Astrocyte of the spinal cord (primary cell): ENCODE measurements at places on chromosomes 6 and 20.

DNA sequence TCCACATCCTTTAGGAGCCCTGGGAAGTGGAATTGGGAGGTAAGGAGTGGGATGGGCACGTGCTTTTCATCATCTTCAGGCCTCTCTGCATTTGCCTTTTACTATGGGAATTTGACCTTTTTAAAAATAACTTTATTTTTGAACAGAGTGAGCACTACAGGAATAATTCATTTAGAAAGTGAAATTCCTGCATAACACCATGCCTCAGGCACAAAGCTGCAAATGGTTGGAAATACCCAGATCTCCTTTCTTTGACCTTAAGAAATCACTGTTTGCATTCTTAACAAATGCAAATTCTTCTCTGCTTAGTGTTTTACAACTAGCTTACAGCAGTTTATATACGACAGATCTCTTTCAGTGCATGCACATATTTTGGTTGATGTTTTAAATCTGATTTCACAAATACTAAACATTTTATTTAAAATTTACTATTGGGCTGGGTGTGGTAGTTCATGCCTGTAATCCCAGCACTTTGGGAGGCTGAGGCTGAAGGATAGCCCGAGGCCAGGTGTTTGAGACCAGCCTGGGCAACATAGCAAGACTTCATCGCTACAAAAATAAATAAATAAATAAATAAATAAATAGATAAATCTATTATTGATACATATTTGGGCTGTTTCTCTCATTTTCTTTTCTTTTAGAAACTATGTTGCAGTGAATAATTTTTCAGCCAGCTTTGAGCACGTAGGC is 24.5 kb downstream of the CST8 start:
- no peak for DNase-seq

DNA sequence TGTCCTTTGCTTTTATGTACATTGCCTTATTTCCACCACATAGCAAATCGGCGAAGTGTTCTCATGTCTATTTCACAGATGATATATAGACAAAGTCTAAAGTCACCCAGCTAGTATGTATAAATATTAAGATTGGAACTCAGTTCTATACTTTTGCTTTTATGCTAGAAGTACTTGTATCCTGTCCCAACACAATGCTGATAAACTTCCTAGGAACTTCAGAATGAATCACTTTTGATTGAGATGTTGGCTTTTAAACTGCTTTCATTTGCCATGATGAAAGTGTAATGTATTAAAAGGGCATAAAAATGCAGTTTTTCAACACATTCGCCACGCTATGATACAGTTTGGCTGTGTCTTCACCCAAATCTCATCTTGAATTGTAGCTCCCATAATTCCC is 50.8 kb downstream of the GCLC start:
- DNase-seq = no peak

GRCh38 chr6:145629478-145629877 is 105.8 kb downstream of the EPM2A start:
- DNase-seq = no peak

DNA sequence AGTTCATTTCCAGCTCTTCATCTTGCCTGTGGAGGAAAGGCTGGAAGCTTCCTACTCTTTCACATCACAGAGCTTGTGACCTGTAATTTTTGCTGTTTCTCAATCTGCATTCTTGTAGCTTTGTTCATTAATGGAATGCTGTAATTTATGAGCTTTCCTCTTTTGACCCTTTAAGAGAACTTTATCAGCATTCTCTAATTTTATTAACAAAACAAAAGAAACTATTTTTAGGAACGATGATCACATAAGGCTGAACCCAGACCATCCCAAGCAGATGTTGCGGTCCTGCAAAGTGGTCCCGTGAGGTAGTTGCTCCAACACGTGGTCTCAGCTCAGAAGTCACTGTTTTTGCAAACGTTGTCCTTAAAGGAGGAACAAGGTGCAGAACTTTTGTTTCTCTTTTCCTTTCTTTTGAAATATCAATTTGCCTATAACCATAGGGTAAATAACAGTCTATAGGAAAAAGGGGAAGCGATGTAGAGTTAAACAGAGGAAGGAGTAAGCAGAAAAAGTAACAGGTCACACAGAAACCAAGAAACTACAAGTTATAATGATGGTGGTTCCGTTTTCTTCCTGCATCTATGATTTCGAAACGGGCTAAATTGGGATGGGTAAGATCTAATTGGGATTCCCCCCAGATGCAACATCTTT is 121.3 kb upstream of the PHACTR1 start:
- DNase-seq = no peak

- no peak for DNase-seq
Measured at GRCh38 chr20:16672299-16672698, 57.5 kb upstream of the SNRPB2 start.

DNA sequence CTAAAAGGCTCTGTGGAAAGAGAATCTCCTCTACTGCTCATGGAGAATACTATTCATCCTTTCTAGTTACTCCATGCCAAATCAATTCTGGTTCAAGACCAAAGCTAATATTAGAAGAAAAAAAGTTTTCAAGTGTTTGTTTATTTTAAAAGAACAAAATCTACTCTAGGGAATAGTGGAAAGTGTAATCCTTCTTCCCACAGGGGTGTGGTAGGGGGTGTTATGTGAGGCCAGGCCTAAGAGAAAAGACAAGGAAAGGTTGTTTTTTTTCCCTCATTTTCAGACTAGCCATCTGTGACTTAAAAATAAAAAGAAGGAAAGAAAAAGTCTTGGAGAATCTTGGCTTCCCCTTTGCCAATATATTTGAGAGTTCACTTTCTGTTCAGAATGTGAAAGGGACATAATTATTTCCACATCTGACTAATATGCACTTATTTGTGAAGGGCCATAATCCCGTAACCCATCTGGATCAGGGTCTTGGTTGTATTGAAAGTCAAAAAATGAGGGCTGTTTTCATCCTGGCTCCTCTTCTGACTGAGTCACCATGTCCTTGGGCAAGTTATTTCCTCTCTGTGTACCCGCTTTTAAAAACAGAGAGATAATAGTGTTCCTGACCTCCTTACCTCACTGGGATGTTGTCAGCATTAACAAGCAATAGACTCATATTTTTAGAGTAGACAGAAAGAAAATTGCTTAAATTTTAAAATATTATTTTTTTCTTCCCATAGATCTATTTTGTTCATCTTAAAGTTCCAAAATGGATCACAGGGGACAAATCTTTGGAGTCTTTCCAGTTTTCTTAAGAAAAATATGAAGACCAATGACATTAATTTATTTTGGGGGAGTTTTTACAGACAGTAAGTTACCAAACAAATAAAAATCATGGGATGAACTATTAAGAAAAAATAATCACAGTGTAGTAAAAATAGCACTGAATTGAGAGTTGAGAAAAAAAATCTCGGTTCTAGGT is 233.7 kb downstream of the IBTK start:
- peak; percentile 81 for DNase-seq

DNA sequence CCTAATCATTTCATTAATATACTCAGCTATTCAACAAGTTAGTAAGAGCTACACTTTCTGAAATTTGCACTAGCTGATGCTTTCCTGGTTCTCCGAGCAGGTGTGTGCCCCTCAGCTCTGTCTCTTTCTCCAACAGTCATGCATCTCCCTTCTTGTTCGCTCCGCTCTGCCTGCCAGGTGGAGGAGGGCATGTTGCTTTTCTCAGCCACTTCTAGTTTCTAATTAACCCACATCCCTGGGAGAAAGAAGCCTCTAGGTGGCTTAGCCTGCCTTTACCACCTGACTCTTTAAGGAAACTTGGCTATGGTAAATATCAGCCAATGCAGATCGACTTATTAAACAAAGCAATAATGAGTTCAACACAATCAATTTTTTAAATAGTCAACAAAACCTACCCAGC is 34.2 kb downstream of the LRFN2 start:
- no peak for DNase-seq

- DNase-seq = peak; percentile 32
Measured at GRCh38 chr6:28683945-28684538, 158.4 kb downstream of the GPX5 start.

DNA sequence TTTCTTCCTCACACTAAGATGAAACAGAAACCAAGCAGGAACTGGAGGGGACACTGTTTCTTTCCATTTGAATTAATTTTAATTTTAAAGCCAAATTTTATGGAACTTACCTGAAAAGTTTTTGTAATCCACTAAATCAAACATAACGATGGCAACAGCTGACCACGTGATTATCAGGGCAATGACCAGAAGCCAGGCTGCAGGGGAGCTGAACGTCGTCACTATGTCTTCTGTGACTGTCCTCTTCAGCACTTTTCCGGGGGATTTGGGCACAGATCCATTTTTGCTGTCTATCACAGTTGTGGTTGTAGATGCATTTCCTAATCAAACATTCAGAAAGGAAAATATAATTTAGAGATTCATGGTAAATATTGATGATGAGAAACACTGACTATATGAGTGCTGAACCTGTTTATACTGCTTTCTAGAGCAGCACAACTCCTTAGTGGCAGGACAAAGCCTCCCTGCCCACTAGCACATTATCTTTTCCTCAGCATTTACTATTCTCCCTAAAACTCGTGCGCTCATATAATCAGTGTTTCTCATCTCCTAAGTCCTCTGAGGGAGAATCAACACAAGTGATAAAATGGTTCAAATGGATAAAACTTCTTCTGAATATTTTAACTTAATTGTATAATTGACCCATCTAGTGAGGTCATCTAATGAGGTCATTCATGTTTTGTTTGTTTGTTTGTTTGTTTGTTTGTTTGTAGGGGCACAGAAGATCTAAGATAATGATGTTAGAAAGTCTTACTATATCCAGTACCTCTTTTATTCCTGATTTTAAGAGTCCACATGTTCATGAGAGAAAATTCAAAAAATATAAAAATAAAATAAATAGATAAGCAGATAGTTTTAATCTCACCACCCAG is 65.7 kb downstream of the TRDN start:
- DNase-seq = no peak

GRCh38 chr6:159104163-159104925 is 59.6 kb upstream of the TAGAP start:
- peak; percentile 41 for DNase-seq

DNA sequence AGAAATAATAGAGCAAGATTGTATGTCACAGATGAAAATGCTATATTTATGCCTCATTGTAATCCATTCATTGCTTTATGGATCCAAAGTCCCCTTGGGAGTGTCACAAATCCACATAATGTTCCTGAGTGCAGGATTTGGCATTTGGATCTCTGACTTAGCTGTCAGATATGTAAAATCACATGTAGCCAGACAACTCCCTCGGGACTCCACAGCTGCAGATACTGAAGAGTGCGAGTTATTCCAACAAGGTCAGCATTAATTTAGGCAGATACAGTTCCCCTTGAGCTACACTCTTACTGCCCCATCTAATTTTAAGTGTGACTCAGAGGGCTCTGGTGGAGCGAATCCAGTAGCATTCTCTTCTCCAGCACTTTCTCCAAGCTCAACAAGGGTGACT is 433.2 kb downstream of the CD83 start:
- DNase-seq = no peak

DNA sequence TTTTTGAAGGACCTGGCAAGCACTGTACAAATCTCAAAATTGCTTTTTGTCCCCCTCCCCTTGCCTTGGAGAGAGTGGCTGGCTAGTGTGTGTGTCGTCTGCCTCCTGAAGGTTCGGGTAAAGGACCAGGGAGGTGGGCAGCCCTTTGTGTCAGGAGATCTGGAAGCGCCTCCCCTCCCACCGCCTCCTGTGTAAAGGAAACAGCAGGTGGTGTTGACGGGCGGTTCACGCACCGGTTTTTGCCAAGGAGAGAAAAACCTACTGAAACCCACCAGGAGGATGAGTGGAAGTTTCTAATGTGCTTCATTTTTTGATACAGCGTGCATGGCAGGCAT is 1.2 kb downstream of the ENTPD6 start:
- no peak for DNase-seq

DNA sequence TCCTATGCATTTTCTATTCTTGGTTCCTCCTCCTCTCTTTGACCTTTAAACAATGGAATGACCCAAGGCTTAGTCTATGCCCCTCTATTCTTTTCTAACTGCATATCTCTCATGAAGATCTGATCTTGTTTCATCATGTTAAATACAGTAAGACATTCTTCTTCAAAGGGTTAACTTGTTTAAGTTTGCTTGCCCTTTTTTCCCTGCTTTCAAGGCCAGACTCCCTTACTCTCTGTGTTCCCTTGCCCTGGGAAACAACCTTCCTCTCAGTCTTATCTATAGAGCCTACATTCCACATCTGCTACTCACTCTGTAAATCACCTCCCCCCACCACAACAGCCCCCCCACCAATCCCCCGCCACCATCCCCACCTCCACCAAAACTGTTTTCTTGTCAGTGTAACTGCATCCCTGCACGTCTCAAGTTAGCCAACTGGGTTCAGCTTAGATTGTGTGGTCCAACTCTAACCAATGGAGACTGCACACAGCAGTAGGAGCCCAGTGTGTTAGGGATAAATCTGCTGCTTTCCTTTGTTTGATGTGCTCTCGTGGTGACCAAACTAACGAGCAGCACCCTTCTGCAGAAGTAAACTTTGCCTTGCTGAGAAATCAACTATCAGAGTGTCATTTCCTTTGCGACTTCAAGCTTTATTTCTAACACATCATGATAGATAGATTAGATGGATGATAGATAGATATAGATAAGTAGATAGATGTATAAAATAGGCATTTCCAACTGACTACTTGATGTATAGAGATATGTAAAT is 12.6 kb downstream of the SPTLC3 start:
- no peak for DNase-seq

DNA sequence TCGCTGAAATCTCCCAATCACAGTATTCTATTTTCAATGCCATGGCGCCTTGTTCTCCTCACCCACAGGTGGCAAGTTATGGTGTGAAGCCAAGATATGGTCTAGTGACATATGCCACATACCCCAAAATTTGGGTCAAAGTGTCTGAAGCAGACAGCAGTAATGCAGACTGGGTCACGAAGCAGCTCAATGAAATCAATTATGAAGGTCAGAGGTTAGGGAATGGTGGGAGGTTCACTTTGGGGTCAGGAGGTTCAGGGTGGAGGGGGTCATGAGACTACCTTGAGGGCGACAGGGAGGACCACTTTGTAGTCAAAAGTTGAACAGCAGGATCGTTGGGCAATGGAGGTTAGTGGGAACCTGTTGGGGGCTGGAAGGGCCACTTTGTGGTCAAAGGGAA is 2.4 kb downstream of the CFB start:
- DNase-seq = no peak

DNA sequence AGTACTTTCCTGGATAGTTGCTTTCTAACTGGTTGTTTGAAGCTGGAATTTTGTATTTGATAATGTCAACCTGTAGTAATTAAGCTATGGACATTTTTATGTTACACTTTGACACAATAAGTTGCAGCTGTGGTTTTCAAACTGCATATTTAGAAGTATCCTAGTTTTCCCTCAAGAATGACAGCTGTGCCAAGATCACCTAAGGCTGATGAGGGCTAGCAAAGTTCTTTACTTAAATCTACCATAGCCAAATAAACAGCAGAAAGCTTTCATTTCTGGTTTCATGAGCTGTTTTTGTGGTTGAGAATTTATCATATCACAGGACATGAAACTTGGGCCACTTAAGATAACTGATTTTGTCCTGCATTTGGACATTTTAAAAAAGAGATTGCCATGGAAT is 30.6 kb downstream of the FAM229B start:
- DNase-seq = no peak

GRCh38 chr20:62382306-62383198 is 4.4 kb upstream of the RPS21 start:
- DNase-seq = peak; percentile 72
